Central memory CD4-positive, alpha-beta T cell (primary cell): ENCODE measurements at places on chromosomes 2 and 18.

- no peak for DNase-seq
Observed at GRCh38 chr18:77750006-77750405, 500.4 kb downstream of the GALR1 start.

- DNase-seq: no peak
Observed at GRCh38 chr2:45964223-45964841, 312.9 kb downstream of the PRKCE start.

- no peak for DNase-seq
Observed at GRCh38 chr2:169069341-169069740, at the start of gene DHRS9. DHRS9 (plus strand) TSS chr2:169069563; CDS start chr2:169081582, 12,019 bp downstream.

DNA sequence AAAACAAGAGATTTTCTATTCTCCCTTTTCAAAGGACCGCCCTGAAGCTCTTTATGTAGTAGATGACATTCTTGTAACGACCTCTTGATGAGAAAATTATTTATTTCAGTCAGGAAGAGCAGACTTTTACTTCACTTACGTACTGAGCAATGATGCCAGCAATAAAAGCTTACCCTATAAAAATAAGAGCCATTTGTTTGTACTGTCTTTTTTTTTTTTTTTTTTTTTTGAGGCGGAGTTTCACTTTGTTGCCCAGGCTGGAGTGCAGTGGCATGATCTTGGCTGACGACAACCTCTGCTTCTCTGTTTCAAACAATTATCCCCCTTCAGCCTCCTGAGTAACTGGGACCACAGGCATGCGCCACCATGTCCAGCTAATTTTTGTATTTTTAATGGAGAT, 39.2 kb downstream of the CRIM1 start:
- DNase-seq: no peak

DNA sequence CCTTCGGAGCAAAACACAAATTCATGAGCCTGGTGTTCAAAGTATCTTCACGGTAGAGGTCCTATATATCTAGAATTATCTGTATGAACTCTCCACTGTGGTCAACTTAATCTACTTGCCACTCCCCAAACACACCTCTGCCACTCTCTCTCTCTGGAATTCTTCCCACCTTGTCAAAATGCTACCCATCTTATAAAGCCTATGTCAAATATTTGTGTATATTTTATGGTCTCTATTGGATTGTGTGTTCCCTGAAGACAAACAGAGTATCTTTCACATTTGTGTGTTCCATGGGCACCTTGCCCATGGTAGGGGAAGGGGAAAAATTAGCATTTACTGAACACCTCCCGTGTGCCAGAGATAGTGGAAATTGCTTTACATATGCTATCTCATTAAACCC, 83.2 kb upstream of the ATL2 start:
- DNase-seq: no peak

GRCh38 chr2:11681722-11682589, 12.0 kb upstream of the NTSR2 start:
- DNase-seq: peak; percentile 43

- no peak for DNase-seq
Observed at GRCh38 chr2:37576831-37577230, 94.6 kb downstream of the CDC42EP3 start.

DNA sequence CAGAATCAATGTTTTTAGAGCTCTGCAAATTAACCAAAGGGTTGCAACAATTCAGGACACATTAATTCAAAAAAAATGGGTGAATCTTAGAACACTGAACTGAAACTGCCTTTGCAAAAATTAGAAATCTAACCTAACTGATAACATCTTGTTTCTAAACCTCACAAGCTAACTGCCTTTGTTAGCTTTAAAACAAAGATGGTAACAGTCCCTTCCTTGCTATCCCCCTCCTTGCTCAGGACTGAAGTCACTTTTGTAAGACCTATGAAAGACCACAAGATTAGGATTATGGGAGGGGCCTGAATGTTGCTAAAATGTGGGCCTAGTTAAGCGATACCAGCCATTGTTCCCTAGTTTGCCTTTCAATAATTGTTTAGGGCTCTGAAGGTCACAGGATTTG, 44.9 kb upstream of the LONRF2 start:
- no peak for DNase-seq

GRCh38 chr2:7270011-7270431, 352.8 kb downstream of the RNF144A start:
- no peak for DNase-seq

- DNase-seq: no peak
Observed at GRCh38 chr2:46674488-46674887, 195.1 kb downstream of the TMEM247 start.

DNA sequence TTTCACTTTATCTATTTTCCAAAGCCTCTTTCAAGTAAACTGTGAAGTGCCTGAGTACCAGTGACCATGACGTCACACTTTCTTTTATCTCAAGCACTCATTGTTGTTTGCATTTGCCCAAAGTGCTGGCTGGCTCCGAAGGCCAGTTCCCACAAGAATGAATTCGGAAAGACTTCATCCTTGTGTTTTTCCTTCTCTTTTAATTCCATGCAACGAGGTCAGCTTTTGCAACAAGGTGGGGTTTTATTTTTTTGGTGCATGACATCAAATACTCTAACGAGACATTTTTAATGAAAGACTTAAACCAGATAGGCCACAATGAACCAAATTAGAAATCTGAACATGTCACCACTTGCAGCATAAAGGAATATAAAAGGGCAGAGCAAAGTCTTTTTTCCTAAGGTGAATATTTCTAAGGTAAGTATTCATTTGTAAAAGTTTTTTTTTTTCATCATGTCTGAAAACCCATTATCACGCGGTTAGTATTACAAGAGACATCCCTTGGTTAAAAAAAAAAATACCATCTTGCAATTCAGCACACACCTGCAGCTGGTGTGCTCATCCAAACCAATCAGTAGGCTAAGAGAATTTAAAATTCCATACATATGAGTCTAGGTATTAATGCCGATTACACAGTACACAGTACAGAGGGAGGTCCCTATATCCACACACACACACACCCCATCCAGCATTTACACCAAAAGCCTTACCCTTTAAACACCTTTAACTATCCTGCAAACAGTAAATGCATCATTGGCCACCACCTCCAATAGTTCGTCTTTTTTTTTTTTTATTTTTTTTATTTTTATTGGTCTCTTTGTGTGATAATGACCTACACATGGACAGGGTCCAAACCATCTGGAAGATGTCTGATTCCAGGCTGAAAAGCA, 2.3 kb downstream of the ARL4C start:
- peak; percentile 66 for DNase-seq

DNA sequence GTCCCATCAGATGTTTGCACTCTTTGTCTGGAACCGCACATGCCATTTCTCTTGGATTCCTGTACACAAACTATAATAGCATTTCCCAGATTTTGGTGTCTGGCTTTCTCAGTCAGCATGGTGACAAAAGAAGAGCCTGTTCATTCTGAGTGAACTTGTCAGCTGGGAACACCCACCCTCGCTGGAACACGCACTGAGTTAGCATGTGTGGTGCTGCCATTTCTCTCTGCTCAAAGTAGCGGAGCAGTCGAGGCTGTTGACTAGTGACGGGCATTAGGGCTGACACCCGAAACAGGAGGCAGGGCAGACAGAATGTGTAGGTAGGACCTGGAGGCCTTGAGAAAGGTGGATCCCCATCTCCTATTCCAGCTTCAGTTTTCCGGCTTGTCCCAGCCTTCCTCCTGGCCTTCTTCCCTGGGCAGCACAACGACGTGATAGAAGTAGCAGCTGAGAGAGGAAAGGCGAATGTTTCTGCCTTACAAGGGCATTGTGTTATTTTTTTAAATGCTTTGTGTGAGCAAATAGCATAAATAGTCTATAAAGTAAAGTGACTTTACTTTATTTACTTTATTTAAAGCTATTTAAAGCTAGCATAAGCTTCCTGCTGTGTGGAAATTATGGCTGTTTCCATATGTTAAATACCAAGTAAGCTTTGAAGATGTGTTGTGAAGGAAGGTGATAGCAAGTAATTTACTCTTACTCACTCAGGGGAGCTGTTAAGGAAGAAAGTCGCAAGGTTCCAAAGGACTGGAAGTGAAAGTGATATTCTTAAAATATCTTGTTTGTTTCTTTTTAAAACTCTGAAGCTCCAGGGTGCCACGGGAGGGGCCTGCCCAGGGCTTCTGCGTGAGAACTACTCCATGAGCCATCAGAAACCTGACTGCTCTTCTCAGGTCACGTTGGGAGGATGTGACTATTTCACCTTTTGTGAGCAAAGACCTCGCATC, 272.6 kb downstream of the NEDD4L start:
- DNase-seq: no peak

- no peak for DNase-seq
Observed at GRCh38 chr2:210207929-210208328, 17.3 kb downstream of the ACADL start.

DNA sequence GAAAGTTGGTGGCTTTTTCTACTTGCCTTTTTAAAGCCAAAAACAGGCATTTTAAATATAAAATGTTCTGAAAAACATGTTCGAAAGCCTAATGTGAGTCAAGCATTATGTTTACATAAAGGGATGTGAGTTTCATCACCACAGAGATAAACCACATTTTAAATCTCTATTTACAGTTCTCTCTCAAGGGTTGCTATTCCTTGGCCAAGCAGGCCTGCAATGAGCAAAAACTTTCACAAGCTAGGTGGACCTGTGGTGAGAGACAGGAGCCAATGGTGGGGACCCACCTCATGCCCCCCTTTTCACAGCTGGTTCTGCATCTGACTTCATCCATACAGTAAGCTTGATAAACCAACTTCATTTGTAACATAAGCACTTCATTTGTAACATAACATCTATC, 65.1 kb downstream of the CUL3 start:
- no peak for DNase-seq

DNA sequence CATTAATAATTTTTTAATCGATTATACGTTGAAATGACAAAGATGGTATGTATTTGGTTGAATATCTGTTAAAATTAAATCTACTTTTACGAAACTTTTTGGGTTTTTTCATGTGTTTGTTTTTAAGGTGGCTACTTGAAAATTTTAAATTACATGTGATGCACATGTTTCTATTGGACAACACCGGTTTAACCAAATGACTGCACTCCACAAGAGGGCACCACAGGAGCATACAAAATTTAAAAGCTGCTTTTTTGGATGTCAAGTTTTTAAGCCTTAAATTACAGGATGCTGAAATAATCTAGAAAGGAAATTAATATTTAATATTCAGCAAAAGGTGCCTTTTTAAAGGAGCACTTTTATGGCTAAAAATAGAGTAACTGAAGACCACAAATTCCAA, 98.7 kb downstream of the ACVR1 start:
- DNase-seq: peak; percentile 12

GRCh38 chr2:230885463-230886130, 20.9 kb downstream of the ITM2C start:
- DNase-seq: no peak

DNA sequence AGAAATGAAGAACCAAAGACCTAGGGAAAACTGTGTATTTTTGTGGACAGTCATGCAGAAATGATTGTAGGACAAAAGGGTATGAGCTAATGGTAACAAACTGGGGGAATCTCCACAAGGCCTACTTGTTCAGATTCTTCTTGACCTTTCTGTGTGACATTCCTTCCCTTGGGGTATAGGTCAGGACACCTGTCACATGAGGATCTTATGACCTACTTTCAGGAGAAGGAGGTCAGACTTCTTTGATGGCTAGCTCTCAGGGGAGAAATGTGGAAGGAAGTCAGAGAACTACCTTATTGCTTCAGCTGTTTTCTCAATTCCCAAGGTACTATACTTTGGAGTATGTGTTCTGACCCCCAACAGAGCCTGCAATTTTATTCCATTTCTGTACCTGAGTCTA, 40.7 kb upstream of the TANK start:
- DNase-seq: no peak

DNA sequence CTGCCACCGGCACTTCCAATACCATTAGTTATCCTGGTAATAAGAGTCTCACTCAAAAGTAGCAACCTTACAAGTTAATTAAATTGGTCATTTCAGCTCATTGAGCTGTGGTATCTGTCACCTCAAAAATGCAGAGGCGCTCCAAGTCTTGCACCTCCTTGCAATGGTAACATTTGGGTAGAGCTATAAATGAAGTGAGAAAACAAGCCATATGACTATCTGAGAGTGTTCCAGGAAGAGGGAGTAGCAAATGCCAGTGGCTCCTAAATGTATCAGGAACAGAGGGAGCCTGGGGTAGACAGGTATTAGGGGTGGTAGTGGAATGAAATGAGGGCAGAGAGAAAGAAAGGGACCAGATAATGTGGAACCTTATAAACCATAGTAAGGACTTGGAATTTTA, 6.0 kb upstream of the ZSCAN30 start:
- DNase-seq: no peak

GRCh38 chr2:46686811-46687210, 207.4 kb downstream of the TMEM247 start:
- DNase-seq: no peak

DNA sequence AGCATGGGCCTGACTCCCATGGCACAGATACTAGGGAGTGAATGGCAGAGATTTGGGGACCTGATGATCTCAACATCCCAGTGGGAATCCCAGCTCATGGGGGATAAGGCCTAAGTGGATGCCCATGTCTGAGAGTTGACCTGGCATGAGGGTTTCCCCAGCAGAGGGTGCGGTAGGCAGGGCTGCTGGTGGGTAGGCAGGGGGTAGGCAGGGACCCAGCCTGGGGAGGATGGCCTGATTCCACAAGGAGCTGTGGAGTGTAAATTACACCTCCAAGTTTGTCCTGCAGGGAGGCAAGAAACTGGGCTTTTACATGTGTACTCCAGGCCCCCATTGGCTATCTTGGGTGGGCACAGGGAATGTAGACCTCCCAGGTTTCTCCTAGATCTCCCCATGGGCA, 46.9 kb downstream of the INPP5D start:
- no peak for DNase-seq
